ENCODE measurements at places on chromosomes 16 and 17.

- DNase-seq, result no peak
Observed at GRCh38 chr17:16435925-16436886, 20.8 kb downstream of the TRPV2 start.

DNA sequence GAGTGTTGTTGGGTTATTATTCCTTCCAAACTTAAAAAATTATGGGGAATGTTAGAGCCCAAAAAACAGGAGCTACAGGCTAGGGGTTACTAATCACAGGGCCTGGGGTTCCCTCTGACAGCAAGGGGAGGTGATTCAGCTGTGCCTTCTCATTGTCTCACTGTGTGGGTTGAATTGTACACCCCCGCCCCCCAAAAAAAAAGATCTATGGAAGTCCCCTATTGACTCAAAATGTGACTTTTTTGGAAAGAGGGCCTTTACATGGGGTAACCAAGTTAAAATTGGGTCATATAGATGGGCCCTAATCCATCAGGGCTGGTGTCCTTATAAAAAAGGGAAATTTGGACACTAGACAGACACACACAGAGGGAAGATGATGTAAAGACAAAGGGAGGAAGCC lies 190.2 kb downstream of the SOX9 start:
- no peak for DNase-seq

DNA sequence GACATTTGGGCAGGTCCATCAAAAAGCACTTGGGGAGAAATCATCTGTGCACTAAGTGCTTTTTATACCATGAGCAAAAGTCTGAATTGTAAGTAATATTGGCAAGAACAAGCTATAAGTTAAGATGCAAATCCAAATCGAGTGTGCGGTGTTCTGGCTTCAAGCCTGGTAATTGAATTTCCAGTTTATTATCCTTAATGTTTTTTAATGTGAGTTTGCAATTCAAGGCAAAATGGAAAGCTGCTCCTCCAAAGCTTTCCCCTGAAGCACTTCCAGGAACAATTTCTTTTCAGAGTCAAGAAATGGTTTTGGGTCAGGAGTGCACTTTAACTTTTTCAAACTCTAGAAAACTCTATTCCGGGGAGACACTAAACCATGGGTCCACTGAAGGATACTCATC lies 445.7 kb downstream of the TOX3 start:
- DNase-seq, result no peak

- peak; percentile 50 for DNase-seq
Observed at GRCh38 chr17:47286198-47286914, 32.7 kb downstream of the ITGB3 start.

GRCh38 chr16:89061086-89061485 lies 32.6 kb upstream of the ACSF3 start:
- DNase-seq, result no peak

GRCh38 chr16:89545044-89545830 lies 15.2 kb upstream of the RPL13 start:
- DNase-seq, result no peak

DNA sequence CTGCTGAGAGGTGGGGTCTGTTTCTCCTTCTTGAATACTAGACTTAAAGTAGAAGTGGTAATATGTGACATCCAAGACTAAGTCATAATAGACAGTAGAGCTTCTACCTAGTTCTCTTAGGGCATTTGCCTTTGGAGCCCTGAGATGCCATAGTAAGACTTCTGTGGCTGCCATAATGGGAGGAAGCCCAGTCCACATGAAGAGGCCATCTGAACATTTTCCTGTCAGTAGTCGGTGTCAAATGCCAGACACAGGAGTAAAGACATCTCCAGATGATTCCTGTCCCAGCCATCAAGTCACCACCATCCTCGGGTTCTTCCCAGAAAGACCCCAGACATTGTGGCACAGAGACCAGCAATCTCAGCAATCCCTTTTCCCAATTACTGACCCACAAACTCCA lies 58.1 kb upstream of the IRX6 start:
- no peak for DNase-seq

DNA sequence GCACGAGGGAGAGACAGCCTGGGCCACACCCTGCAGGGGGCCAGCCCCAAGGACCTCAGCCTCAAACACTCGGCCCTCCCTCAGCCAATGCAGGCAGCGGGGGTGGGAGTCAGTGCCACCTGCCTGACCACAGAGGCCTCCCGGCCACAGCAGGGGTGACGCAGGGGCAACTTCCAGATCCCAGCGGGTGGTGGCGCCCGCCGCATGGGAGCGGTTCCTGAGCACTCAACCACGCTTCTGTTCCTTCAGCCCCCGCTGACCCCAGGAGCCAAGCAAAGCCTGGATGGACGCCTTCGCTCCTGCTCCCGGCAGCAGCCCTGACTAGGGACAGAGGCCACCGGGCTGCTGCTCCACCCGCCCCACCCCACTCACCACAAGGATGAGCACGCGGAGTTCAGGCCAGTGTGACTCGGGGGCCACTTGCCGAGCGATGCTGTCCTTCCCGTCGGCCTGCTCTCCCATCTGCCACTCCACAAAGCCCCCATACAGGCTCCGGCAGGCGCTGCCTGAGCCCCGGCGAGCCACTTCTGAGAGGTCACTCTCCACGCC lies 5.0 kb upstream of the CYBA start:
- no peak for DNase-seq

- DNase-seq, result no peak
Observed at GRCh38 chr16:82857693-82858365, 231.1 kb downstream of the CDH13 start.

- no peak for DNase-seq
Observed at GRCh38 chr17:1076982-1077302, 80.0 kb downstream of the TIMM22 start.

DNA sequence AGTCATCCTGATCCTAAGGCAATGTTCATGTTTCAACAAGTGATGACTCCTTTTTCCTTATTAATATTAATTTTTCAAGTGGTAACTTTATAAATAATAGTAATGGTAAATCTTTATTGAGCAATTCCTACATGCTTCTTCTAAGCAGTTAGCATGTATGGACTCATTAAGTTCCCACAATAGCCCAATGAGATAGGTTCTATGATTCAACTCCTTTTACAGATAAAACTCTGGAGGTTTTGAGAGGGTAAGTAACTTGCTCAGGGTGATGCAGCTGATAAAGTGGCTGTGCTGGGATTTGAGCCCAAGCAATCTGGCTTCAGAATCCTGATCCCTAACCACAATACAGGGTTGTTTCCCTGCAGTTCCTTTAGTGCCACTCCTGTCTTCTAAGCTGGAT lies 25.3 kb downstream of the SLC47A1 start:
- DNase-seq, result no peak

GRCh38 chr16:72536723-72537435 lies 364.9 kb upstream of the PMFBP1 start:
- no peak for DNase-seq

GRCh38 chr17:50350733-50351132 lies 4.8 kb downstream of the XYLT2 start:
- DNase-seq, result no peak

DNA sequence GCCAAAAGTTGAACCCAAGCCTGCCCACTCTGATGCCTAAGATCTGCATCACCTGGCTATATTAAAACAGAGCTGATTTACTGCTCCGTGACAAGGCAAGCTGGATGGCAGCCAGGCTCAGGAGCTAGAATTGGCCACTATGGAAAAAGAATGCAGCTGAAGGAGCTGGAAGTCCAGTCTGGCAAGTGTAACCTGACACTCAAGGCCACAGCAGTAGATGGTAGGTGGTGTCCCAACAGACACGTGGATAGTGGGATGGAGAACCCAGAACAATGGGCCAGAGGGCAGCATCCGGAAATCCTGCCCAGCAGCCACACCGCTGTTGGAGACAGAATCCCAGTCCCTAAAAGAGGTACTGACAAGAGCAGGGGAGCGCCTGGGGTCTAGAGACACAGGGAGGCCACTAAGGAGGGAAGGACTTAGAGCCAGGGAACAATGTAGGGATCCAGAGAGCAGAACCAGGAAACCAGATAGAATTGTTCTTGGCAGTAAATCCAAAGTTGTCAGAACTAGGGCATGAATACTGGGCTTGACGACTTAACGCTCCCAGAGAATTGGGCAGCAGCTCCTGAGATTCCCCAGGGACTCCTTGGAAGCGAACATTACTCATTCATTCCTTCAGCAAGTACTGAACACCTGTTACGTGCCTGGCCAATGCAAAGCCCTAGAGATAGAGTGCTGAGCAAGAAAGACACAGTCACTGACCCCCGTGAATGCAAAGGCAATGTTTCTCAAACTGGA lies 85.7 kb downstream of the CDYL2 start:
- no peak for DNase-seq

- DNase-seq, result no peak
Observed at GRCh38 chr17:71342737-71343136, 778.1 kb upstream of the SOX9 start.

GRCh38 chr17:77466140-77466539 lies 325.4 kb downstream of the SEC14L1 start:
- no peak for DNase-seq

DNA sequence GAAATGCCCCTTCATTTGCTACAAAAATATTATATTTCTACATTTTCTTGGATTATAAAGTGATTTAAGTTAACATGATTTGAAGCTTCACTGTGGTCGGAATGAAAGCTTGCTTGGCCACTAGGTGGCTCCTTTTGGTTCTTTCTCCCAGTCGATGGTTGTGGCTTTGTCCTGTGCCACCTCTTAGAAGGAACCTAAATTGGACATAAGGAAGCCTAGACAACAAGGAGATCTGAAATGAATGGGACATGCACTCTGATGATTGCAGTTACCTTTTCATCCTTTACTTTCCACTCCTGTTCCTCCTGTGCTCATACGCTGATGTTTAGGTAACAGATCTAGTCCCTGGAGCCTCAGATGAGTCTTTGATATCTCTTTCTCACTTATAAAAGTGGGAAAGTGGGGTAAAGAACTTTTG lies 39.2 kb downstream of the FTO start:
- no peak for DNase-seq

DNA sequence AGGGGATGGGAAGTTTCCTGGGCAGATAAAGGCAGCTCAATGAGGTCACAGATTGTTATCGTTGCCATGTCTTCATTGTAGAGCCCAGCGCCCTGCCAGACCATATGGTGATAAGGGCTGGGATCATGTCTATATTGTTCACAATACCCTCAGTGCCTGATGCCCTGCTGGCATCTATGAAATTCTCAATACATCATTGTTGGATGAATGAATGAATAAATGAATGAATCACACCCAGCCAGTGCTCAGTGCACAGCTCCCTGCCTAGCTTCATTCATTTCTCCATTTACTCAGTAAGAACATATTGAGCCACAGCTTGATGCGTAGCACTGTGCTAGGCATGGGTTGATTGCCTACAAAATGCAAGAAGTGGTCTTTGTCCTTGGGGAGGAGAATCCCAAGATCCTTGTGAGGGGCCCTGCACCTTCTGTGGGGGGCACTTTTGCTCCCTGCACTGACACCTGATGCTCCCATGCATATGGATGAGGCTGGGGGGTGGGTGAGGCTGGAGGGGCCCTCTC lies 29.7 kb downstream of the MRC2 start:
- no peak for DNase-seq

GRCh38 chr16:89257281-89257731 lies 39.8 kb downstream of the ZNF778 start:
- no peak for DNase-seq

DNA sequence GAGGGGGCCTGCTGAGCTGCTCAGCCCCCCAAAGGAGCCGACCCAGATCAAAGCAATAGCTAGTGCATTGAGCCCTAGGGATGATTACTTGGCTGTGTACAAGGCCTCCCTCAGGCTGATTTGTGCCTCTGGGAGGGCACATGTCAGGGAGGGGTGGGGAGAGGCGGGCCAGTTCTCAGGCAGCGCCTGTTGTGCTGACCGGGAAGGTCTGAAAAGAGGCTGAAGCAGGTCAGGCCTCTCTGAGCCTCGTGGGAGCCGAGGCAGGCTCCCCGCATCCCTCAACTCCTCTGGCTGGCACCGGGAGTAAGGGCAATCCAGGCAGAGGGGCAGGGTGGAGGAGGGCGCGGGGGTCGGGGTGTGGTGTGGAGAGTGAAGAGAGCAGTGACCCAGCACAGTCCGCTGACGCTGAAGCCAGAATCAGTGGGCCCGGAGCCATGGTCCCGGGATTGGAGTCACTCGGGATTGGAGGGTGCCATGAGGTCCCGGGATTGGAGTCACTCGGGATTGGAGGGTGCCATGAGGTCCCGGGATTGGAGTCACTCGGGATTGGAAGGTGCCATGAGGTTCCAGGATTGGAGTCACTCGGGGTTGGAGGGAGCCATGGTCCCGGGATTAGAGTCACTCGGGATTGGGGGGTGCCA lies 3.0 kb downstream of the DCXR start:
- DNase-seq, result no peak

- DNase-seq, result no peak
Observed at GRCh38 chr16:1182950-1183907, 30.3 kb downstream of the CACNA1H start.

- DNase-seq, result no peak
Observed at GRCh38 chr17:14510136-14510535, 209.3 kb downstream of the HS3ST3B1 start.

- DNase-seq, result no peak
Observed at GRCh38 chr17:63474174-63474573, 2.7 kb upstream of the ACE start.

DNA sequence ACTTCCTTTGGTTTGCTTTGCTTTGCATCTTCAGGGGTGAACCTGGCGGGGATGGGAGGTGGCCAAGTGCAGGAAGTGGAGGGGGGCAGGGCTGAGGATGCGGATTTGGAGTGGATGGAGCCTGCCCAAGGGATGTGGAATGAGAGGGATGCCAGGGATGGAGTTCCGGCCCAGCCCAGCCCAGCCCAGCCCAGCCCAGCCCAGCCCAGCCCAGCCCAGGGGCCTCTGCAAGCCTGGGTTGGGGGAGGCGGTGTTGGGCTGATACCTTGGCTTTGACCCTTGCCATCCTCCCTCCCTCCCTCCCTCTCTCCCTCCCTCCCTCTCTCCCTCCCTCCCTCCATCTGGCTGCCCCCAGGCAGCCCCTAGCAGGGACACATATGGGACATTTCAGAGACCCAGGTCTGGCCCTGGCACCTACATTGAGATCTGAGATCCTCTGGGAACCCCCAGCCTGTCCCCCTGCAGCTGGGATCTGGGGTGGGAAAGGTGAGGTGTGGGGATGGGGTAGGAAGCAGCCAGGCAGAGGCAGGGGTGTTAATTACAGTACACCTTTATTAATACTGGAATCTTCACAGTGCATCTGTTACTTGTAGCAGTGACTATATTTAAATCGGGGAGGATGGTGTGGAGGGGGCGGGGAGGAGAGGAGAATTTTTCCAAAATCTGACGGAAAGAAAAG lies 14.5 kb downstream of the IL34 start:
- DNase-seq, result no peak

DNA sequence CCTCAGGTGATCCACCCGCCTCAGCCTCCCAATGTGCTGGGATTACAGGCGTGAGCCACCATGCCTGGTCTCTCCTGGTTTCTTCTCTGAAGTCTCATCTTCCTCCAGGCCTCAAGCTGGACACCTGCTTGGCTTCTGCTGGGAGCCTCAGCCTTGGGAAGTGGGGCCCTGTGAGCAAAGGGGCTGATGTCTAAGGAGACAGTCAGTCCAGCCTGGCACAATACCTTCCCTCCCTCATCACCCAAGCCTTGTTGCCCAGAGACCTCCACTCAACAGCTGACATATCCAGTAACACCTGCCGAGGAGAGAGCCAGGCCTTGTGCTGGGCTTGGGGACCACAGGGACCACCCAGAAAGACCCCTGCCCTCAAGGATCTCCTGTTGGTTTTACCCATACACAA lies 251.6 kb downstream of the GSG1L start:
- no peak for DNase-seq

- no peak for DNase-seq
Observed at GRCh38 chr17:18041776-18042175, 2.6 kb downstream of the GID4 start.
